Sigmoid colon (tissue), 7 donors: ENCODE measurements at places on chromosomes 16 and 17. TPM values are rescaled to one million over a fixed set of nuclear protein-coding genes. Genes with fewer than 3 reads are reported as not detected.

The EXOSC6 gene
- 24.7 TPM for total RNA-seq

The KRT17 gene
- not detected for total RNA-seq

The ASPA gene
- 8.0 TPM for total RNA-seq

The SP6 gene
- total RNA-seq, result not detected

The AANAT gene
- not detected for total RNA-seq
